ENCODE measurements at places on chromosomes 2 and 18.

- no peak for DNase-seq
Measured at GRCh38 chr18:31677592-31677991, 6.8 kb downstream of the B4GALT6 start.

DNA sequence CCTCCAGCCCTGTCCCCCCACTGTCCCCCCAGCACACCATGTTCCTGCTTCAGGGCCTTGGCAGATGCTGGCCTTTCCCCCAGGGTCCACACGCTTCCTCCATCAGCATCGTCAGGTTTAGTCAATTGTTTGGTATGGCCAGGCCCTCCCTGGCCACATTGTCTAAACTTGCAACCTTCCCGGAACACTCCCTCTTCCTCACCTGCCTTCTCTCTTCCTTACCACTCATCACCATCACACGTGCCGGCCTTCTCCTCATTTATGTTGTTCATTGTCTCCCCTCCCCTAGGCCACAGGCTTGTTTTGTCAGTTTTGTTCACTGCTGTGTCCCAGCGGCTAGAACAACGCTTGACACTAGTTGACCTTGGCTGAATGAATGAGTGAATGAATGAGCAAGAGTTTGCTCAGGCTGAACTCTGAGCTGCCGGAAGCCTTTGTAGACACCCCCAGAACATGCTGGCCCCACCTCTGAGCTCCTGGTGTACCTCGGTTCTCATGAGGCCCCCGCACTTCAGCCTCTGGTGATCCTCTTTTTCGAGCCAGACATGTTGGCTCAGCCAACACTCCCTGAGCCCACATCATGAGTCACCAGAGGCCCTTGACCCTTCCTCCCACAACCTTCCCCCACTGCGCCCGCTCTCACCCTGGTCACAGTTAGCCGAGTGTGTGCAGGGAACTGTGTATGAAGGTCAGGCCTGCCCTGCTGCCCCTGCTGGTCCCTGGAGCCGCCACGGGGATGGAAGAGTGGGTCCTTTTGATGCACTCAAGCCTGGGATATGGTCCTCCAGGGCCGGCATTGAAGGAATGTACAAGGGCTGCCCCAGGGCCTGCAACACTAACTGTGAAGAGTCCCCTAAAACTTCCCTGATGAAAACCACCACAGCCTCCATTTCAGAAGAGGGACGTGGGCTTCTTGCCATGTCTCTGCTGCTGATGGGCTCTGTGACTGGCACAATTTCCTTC lies 57.5 kb downstream of the HS1BP3 start:
- DNase-seq, result no peak

DNA sequence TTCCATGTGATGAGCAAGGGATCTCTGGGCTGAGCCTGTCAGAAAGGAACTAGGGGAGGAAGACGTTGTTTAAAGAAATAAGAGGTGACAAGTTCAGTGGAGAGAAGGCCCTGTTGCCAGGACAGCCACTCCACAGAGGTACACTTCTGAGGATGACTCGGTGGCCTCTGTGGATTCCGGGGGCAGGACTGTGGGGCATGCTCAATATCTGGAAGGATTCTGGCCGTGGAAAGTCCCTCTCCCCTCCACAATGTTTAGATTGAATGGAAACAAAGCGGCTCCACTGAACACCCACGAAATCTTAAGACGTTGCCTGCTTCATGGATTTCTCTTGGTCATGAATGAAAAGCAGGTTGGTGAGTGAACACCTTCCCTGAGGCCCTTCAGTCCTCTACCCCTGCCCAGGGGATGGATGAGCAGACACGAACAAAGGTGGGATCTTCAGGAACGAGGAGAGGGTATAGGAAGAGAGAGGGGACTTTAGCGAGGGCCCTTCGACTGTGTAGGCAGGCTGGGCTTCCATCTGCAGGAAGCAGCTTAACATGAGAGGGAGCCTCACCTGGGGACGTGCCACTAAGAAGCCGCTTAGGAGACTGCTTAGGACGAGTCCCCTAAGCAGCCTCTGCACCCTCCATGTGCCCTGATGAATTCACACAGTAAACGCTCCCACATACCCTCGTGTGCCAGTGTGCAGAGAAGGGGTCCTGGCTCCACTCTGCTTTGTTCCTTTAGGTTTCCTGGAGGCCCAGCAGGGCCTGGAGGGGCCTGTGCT lies 1.9 kb downstream of the NTSR2 start:
- no peak for DNase-seq

- no peak for DNase-seq
Measured at GRCh38 chr18:59029663-59030429, 109.8 kb upstream of the SEC11C start.

GRCh38 chr2:201858281-201859184 lies 52.2 kb downstream of the CDK15 start:
- no peak for DNase-seq

GRCh38 chr2:113218283-113219091 lies 44.7 kb downstream of the PSD4 start:
- no peak for DNase-seq

DNA sequence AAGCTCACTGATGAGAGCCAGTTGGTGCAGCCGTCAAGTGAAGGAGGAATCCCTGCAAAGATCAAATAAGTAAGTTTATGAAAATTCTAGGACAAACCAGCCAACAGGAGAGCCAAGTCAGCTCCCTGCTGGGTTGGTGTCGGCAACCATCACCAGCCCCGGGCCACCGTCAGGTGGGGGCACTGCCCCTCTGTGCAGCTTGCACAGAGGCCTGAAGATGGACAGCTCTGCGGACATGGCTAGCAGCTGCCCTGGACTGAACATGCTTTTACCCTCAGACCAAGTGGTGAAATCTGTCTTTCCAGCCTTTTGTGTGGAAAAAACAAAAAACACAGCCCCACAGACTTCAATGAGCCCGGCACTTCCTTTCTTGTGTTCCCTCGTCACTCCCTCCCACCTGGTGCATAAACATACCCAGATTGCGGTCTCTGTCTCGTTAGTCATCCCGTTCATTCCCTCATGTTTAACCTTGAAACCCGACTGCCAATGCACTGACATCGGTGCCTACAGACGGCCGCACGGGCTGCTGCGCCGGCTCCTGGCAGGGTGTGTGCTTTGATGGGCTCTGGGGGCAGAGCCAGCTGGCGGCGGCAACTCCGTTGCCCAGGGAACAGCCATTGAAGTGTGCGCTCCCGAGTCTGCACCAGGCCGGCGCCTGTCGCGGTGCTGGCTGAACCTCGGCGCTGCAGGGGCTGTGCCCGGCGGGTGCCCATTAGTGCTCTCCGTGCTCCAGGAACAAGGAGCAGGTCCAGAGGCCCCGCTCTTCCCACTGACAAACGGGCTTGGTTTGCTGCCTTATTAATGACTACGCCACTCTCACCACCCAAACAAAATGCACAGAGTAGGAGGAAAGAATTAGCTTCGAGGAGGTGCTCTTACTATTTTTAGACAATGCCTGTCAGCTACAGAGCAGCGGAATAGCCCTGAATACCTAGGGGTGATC lies 95.3 kb downstream of the EIPR1 start:
- DNase-seq, result no peak

DNA sequence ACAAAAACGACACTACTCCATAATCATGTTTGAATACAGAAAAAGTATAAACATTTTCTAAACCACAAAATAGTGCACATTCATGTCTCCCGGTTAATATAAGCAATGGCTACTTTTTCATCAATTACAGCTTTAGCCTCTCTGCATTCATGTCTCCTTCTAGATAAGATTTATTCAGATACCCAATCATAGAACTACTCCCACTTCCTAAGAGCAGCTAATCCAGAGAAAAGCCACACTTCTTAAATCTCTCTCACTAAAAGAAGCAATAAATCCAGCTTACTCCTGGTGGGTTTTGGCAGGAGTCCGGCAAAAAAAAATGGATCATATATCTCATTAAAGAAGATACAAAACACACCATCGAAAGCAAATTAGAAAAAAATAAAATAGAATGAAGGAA lies 20.1 kb downstream of the DSEL start:
- DNase-seq, result no peak

- no peak for DNase-seq
Measured at GRCh38 chr18:57026316-57026715, 120.6 kb upstream of the BOD1L2 start.

DNA sequence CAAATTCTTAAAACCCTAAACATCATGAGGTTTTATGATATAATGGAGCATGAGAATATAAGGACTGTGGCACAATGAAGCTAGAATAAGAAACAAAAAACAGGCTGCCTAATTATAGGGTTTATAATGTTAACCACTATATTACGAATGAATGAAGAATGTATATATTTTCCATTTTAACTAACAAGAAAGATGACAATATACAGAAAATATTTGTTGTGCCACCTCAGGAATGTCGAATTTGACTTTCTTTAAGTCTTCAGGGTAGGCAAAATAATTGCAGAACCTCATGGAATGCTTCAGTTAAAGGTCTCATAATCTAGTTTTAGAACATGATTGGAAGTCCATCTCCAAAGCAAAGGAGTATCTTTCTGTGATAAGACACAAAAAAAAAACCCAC lies 282.9 kb upstream of the SLC8A1 start:
- no peak for DNase-seq

DNA sequence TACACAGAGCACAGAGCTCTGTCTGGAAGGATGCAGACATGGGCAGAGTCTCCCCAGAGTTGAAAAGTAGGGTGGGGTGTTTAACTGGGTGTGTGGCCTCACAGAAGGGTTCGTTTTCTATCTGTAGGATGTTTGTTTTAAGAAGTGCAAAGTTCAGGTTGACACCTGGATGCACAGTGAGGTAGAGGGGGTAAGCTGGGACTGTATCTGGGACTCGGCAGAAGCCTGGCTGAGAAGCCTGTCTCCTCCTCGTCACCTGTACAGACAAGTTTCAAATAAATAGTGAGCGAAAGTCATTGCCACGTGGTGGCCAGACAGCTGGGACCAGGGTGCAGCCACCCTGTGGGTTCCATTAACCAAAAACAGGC lies 145.9 kb downstream of the KLHL29 start:
- no peak for DNase-seq

GRCh38 chr2:141767691-141768090 lies 363.1 kb downstream of the LRP1B start:
- no peak for DNase-seq

- peak; percentile 44 for DNase-seq
Measured at GRCh38 chr2:195318440-195319111, 338.4 kb upstream of the SLC39A10 start.

DNA sequence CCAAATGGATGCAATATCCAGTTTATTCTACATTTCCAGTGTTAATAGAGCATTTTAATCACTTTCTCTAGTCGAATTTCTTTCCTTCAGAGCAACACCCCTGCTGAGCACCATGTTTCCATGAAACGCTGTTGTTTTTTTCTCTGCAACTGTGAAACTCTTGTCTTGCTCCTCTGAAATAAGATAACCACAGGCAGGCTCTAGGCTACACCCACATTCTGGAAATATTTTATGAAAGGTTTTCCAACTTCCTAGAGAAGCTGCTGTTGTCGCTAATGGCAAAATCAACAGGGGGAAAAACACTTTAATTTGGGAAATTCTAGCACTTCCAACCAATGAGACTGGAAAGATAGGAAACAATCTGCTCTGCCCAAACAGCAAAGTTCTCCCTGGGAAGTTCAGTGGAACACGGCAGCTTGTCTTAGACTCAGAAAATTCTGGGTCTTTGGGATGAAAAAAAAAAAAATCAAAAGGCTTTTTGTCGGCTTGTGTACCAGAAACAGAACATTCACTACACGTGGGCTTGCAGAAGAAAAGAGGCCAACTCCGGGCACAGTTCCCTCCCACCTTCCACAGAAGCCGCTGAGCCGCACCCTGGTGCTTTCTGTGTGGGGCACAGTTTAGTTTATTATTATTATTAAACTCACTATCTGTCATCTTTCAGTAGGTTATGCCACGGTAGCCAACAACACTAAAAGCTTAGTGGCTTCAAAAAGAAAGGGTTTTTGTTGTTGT lies 98.7 kb downstream of the MMADHC start:
- DNase-seq, result no peak

DNA sequence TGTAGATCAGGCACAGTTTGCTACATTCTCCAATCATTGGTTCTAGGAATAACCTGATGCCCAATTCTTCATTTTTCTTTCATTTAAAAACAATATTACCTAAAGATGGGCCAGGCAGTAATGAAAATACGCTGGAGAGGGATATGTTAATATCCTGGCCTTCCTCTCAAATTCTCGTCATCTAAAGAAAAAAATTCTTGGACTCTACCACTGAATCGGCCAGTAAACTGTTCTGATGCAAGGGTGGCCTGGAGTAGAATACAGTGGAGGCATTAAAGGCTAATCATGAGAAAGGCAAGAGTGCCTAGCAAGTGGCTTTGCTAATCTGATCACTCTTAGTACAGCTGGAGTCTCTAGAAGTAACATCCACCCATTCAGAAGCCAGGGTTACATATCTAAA lies 157.7 kb downstream of the ANTXR1 start:
- no peak for DNase-seq

GRCh38 chr18:58927659-58928058 lies 63.0 kb downstream of the ZNF532 start:
- no peak for DNase-seq

- no peak for DNase-seq
Measured at GRCh38 chr18:78407466-78407844, 572.2 kb upstream of the SALL3 start.

DNA sequence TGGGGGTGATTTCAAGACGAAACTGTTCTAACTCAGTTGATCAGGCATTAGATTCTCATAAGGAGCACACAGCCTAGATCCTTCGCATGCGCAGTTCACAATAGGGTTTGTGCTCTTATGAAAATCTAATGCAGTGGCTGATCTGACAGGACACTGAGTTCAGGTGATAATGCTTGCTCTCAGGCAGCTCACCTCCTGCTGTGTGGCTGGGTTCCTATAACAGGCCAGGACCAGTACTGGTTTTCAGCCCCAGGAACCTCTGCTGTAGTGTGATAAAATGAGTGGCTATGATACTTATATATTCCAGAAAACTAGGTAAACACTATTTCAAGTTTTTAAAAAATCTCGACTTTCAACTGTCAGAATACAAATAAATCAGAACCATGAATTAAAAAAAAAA lies 271.4 kb downstream of the GALNT13 start:
- DNase-seq, result no peak

GRCh38 chr18:43236921-43237320 lies 40.4 kb downstream of the SYT4 start:
- DNase-seq, result no peak

DNA sequence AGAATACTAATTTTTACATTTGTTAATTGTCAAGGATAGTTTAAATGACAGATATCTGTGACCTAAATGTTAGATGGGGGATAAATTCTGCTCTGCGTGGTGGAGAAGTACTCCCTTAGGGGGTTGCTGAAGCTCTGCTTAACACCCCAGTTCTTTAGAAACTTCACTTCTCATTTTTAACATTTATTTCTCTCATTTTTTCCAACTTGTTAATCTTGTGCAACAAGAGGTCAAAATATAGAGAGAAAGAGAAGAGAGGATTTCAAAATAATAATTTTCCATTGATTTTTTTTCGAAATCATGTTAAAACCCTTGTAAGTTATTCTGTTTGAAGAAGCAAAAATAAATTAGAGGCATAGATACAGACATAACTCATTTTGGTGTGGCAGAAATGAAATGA lies 61.3 kb upstream of the SLC8A1 start:
- no peak for DNase-seq

GRCh38 chr18:76426737-76427305 lies 68.2 kb downstream of the ZNF516 start:
- peak; percentile 25 for DNase-seq

DNA sequence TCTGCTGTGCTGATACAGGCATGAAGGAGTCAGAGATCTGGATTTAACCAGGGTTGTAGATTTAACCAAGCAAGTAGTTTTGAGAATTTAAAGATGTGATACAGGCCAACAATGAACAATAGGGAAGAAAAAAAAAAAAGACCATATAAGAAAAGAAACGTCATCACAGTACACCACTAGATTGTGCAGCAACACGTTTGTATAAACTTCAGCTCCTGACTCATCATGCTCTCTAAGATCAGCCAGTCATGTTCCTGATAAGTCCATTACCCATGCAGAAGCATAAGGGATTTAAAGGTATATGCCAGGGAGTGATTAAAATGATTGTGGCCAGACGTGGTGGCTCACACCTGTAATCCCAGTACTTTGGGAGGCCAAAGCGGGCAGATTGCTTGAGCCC lies 22.3 kb upstream of the ERICH2 start:
- no peak for DNase-seq
